ENCODE measurements at places on chromosomes 11 and 22.
A peak's percentile ranks its signal among the peaks of the same experiment; 100 is the strongest.

GRCh38 chr22:22897091-22897490 lies 9.5 kb downstream of the IGLL5 start:
- DNase-seq = no peak

DNA sequence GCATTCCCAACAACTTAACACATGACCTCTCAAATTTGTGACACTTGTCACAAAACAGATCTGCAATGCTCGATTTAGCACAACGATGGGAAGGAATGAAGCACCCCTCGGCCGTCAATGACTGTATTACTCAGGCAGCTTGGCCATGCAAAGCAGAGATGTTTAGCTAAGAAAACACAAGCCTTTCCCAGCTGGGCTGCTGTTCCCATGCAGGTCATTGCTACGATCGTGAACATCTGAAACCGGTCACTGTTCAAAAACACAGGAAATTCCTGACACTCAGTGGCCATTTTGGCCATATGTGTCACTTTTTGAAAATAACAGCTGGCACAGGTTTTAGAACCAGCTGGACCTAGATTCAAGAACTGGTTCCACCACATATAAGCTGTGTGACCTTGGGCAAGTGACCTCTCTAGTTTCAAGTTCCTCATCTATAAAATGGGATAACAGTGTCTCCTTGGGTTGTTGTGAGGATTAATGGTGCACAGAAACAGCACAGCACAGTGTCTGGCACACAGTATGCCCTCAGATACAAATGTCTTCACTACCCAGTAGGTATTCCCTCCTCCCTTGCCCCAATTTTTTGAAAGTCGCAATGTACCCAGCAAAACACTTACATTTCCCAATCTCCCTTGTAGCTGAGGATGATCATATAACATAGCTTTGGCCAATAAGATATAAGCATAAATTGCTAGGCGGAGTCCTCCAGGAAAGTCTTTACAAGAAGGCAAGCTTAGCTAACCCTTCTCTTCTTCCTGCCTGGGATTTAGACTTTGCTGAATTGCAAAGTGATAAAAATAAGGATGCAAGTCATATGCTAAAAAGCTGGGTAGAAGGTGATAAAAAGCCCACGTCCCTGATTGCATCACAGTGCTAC lies 93.1 kb downstream of the C11orf58 start:
- no peak for DNase-seq

DNA sequence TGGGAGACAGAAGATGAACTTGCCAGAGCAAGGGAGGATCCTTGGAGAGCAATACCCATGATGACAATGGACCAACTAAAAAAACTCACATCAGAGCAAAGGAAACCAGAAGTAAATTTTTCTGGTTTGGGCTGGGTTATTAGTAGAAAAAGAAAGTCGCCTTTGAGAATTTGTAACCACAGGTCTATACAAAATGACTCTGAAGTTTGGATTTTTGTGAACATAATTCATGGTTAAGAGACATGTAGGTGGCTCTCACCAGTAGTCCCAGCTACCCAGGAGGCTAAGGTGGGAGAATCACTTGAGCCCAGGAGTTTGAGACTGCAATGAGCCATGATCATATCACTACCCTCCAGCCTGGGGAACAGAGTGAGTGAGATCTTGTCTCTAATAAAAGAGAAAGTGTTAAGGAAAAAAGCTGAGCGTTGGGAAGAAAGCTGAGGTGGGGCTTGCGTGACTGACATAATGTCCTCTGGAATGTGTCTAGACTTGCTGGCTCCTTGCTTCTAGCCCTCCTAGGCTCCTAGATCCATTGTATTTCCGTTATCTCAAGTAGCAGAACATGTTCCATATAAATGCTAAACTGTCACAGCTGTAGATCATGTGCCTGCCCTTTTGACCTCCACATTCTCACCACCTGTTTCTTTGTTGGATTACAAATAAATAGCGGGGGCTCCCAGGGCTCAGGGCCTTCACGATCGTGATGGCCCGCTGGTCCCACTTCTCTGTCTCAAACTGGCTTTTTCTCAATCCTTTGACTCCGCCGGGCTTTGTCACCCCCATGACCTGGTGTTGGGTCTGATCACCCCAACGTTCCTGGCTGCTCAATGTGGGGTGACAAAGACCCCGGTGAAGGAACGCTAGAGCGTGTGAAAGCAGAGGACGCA lies 56.2 kb upstream of the SC5D start:
- DNase-seq = no peak

DNA sequence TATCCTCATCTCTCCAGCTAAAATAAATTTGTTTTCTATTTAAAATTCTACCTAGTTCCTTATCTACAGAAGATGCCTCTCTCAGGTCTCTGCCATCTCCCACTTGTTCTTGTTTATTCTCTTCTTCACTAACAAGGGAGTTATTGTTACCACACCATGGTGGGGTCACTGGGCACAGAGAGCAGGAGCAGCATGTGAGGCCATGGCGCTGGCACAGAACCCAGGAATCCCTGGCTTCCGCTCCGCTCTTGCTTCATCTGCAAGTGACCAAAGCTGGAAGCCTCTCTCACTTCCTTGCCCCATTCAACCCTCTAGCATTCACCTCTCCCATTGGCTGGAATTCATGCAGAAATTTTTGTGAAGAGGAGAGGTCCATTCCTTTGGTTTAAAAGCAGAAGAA lies 190.7 kb upstream of the NCAM1 start:
- DNase-seq = no peak

GRCh38 chr11:68498321-68498720 lies 37.8 kb downstream of the PPP6R3 start:
- no peak for DNase-seq

DNA sequence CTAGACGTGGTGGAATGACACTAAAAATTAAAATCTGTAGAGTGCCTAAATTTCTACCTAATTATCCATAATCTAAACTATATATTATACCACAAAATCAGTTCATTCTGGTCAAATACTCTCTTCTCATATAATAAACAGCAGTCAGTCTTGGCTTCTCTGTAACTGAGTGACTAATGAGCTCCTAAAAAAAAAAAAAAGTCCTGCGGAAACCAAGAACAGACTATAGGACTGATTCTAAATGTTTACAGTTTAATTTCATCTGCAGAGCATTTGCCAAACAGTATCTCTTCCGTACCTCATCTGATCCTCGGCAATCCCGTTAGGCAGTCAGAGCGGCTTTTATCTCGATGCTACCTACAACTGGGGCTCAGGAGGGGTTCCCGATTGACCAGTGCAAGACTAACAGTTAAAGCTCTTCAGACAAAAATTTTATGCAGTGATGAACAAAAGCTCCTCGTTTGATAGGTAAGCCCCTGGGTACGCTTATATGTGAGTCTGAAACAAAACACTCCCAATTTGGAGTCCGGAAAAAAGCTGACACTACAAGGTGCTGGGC lies 686 bp downstream of the KIF18A start:
- no peak for DNase-seq

- no peak for DNase-seq
These were observed 592 bp upstream of the CTSC start for GRCh38 chr11:88337987-88338668.

- no peak for DNase-seq
These were observed 141.0 kb downstream of the ARHGAP20 start for GRCh38 chr11:110571081-110571720.

GRCh38 chr11:121466063-121466794 lies 13.5 kb upstream of the SORL1-AS1 start:
- DNase-seq = no peak

GRCh38 chr11:34475656-34476055 lies 36.9 kb downstream of the CAT start:
- no peak for DNase-seq

GRCh38 chr11:64409707-64410403 lies 50.9 kb downstream of the RPS6KA4 start:
- DNase-seq = no peak

DNA sequence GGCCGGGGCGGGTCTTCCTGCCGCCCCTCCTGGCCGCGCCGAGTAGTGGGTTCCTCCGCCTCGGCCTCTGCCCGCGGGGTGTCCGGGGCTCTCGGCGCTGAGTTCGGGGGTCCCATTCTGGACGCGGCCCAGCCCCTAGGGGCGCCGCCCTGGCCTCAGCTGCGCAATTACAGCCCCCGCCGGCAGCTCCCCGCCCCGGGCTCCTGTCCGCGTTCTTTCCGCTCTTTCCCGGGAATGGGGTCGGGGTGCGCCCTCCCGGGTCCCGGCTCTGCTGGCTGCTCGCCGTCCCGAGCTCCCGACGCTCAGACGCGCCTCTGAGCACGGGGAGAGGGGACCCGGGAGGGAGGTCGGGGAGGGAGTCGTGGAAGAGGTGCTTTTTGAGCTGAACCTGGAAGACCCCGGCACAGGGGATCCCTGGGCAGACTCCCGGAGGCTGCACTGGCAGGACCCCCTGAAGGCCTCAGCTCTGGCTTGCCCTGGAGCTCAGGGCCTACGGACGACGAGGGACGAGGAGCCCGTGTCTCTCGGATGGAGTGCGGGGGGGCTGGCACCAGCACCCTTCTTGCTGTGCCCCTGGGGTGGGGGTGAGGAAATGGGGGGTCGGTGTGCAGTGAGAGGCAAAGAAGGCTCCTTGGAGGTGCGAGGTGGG lies 558 bp downstream of the TSPAN4 start:
- no peak for DNase-seq

GRCh38 chr11:117826832-117827231 lies 2.3 kb upstream of the FXYD2 start:
- no peak for DNase-seq

DNA sequence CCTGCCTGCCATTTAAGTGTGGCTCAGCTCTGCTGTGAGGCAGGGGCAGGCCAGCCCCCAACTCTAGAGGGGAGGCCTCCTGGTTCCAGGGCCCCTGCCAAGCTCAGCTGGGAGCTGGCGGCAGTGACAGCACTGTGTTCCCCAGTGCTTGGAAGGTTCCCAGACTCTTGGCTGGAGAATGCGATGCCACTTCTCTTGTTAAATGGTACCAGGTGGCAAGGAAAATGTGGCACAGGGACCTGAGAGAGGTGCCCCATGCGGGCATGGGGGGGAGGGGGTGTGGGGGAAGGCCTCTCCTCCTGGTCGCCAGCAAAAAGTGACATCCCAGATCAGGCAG lies 8.4 kb upstream of the TNFRSF13C start:
- DNase-seq = no peak

GRCh38 chr11:92744929-92745585 lies 224.4 kb upstream of the MTNR1B start:
- peak; percentile 44 for DNase-seq

DNA sequence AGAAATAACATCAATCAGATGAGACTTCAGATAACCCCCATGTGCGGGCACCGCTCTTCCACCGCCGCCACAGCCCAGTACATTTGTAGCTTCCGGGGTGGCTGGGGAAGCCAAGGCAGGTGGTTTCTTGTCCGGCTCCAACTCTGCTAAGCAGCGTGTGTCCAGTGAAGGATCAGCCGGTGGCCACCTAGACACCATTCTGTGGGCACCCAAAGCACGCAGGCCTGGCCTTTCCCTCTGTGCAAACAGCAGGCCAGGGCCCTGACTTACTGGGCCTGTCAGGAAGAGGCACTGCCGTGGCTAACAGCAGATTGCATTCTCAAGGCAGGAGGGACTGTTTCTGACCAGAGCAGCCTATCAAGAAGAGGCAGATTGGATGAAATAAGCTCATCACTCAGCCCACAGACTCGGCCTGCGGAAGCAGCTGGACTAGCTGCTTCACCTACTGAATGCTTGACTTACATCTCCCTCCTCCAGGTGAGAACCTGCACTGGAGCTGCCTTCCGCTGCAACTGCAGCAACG lies 74.8 kb downstream of the ETS1 start:
- no peak for DNase-seq

GRCh38 chr11:111370270-111370901 lies 8.7 kb downstream of the POU2AF1 start:
- no peak for DNase-seq

DNA sequence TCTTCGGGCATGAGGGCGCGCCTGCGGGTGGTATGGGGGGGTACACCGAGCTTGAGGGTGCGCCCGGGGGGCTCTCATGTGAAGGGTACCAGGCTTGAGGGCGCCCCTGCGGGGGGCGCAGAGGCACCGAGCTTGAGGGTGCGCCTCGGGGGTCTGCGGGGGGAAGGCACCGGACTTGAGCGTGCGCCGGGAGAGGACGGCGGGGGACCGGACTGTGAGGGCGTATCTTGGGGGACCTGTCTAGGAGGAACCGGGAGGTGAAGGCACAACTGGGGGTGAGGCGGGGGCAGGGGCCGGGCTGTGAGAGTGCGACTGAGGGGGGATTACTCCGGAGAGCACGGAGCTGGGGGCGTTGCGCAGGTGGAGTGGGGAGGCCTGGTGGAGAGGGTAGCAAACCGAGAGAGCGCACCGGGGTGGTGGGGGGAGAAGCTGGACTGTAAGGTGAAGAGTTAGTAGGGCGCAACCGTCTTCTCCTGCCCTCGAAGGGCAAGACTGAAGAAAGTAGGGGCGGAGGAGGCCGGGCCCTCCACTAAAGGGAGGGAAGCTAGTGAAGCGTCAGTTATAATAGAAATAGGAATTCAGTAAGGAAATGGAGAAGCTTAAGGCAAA lies 1.1 kb upstream of the DDX6 start:
- no peak for DNase-seq

DNA sequence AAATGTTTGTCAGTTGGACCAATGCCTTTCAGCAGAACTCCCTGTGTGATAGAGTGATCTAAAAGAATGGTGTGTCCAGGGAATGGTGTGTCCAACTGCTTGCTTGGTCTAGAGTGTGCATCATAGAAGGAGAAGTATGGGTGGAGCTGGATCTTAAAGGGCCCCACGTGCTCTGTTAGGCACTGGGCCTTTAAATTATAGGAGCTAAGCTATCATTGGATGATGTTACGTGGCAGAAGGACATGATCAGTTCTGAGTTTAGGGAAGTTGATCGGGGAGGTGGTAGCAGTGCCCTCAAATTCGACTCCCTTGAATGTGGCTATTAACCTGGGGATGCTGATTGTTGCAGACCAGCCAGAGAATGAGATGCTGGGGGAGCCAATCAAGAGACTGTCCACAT lies 16.4 kb downstream of the STX3 start:
- no peak for DNase-seq

GRCh38 chr11:10581481-10582019 lies 13.1 kb upstream of the LYVE1 start:
- DNase-seq = no peak

DNA sequence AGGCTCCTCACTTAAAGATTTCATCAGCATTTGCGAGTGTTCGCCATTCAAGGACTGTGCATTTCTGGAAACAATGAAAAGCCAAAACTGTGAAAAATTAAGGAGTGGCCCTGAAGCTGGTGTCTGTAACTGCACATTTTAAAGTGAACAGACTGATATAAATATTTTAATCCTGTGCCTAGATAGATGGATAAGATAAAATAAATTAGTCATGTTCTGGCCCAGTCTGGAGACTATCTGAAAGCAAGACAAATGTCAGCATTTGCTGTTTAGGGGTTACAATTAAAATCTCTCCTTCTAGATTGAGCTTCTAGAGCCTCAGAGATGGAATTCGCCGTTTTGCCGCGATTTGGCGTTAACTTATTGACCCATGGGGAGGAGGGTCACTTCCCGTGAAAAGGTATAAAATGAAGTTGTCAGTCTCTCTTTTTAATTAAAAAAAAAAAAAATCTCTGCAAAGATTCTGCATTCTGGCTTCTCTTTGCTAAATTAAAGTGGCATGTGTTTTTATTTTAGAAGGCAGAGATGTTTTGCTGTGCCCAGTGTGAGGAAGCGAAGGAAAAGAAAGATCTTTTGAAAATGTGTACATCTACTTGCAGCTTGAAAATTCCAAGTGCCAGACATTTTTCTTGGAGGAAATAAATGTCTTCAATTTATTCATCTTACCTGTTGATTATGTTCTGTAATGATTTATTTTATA lies 79.7 kb upstream of the WNT7B start:
- DNase-seq = no peak

- no peak for DNase-seq
These were observed 21.1 kb upstream of the UPK3A start for GRCh38 chr22:45263463-45264269.

All from NCI-H2081 treated with DMSO at 0.1 percent for 48 hours (cell line).